ENCODE measurements at places on chromosomes 13 and 19. TPM values are rescaled to one million over a fixed set of nuclear protein-coding genes. Genes with fewer than 3 reads are reported as not detected.

DNA sequence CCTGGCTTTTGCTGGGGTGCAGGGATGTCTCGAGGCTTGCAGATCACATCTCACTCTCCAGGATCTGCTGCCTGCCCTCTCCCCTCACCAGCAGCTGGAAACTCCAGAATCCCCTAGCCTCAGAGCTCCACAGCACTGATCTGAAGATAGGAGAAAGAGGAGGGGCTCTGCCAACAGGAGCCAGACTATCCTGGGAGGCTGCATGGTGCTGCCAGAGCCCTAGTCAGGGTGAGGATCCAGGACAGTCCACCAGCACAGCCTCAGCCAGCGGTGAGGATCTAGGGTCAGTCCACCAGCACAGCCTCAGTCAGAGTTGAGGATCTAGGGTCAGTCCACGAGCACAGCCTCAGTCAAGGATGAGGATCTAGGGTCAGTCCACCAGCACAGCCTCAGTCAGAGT is 65.2 kb downstream of the RAB20 start:
- no peak for DNase-seq

GRCh38 chr13:85666356-85666755 is 132.9 kb downstream of the SLITRK6 start:
- no peak for DNase-seq

GRCh38 chr19:1269478-1270212 is 513 bp downstream of the CIRBP start:
- peak; percentile 91 for DNase-seq

- no peak for DNase-seq
Observed at GRCh38 chr19:35442091-35442490, 6.0 kb upstream of the FFAR2 start.

The AXL gene
- 6.2 TPM for total RNA-seq

The CERS4 gene
- total RNA-seq, result 2.9 TPM

The ZIC5 gene
- 0.10 TPM for total RNA-seq

GRCh38 chr13:113550453-113550852 is 34.1 kb upstream of the TFDP1 start:
- peak; percentile 6 for DNase-seq

DNA sequence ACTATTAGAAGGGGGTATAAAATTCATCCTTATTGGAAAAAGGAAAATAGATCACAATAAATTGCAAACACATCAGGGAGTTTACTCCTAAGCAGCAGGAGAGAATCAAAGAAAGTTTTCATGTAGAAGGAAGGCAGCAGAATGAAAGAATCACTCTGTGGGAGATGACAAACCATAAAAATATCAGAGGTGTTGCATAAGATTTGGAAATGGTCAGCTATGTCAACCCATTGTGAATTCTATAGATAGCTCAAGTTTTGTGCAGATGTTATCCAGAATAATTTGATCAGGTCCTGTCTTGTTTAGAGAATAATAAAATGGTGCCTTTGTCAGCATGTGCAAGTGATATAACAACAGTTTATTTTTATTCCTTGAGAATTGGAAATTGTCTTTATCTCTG is 622.4 kb downstream of the DCT start:
- no peak for DNase-seq

The MEF2B gene
- 3.9 TPM for total RNA-seq

GRCh38 chr13:26531742-26532141 is 25.7 kb upstream of the WASF3 start:
- no peak for DNase-seq

GRCh38 chr13:94346261-94347019 is 133.0 kb downstream of the DCT start:
- DNase-seq, result no peak

DNA sequence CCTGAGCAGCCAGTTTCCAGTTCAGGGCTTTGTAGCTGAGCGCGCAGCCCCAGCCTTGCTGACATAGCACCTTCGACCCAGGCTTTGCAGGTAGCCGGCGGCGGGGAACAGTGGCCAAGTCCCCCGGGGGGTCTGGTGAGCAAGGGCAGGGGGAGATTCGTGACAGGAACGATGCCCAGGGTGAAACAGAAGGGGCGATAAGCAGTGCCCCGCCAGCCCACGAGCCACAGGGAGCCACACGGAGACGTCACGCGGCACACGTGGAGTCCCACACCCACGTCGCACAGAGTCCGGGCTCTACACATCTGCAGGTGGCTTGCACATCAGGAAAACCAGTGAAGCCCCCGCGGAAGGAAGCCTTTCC is 127.2 kb downstream of the SOX1 start:
- DNase-seq, result no peak

GRCh38 chr13:73903561-73903960 is 230.6 kb downstream of the KLF12 start:
- DNase-seq, result no peak

DNA sequence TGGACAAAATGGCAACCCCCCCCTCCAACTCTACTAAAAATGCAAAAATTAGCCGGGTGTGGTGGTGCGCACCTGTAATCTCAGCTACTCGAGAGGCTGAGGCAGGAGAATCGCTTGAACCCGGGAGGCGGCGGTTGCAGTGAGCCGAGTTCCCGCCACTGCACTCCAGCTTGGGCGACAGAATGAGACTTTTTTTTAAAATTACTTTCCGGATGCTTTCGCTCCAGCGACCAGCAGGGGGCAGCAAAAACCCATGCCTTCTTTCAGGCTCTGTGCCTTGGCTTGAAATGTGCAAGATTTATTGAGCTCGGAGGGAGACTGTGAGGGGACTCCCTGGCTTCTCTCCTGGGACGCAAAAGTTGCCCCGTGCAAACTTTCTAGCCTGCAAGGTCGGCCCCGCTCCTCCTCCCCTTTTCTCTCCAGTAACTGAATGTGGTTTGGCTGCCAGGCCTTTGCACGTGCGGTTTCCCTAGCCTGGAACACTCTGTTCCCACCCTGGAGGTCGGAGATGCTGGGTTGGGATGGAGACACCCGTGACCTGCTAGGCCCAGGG is 61.4 kb upstream of the NFIC start:
- peak; percentile 83 for DNase-seq

The FXYD3 gene
- 2,836 TPM for total RNA-seq

The RAB3A gene
- 3.5 TPM for total RNA-seq

The RFPL4A gene
- total RNA-seq, result not detected

DNA sequence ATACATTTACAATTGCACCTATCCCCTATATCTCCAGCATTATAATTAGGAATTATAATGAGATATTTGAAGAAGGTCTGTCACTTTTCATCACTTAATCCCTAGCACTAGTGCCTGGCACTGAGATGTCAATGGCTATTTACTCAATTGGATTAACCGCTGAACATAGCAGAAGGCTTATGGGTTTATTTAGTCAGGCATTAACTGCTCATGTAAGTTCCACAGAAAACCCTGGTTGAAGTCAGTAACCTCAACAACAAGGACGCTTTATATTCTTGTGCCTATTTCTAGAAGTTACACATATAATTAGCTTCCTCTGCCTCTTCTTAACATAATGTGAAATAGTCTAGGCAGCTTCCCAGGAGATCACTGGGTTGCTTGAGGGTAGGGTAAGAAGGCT is 107.5 kb upstream of the POSTN start:
- no peak for DNase-seq

GRCh38 chr13:112447306-112447705 is 71.2 kb downstream of the SPACA7 start:
- DNase-seq, result peak; percentile 3

The FARSA gene
- total RNA-seq, result 111 TPM

- DNase-seq, result no peak
Observed at GRCh38 chr19:50419022-50419579, 363 bp downstream of the SPIB start.

DNA sequence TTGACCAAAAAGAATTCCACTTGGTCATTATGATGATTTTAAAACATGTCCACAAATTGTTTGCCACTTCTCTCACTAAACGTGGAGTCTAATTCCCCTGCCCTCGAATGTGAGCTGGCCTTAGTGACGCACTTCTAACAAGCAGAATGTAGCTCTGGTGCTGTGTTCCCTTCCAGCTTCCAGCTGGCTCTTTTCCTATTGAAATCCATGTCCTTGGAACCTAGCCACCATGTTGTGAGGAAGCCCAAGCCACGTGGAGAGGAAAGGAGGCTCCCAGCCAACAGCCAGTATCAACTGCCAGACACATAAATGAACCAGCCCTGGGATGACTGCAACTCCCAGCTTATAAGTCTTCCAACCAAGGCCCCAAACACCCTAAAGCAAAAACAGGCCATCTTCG is 23.6 kb upstream of the CEBPA start:
- DNase-seq, result no peak

DNA sequence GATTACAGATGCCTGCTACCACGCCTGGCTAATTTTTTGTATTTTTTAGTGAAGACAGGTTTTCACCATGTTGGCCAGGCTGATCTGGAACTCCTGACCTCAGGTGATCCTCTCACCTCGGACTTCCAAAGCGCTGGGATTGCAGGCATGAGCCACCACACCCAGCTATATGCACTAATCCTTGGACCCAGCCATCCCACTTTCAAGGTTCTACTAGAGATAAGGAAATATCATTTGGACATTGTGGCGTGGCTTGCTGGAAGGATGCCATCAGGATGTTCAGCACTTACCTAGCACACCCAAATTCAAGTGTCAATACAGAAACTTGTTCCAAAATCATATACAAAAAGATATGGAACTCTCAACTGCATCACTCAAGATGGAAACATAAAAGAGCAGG is 136.4 kb downstream of the ABCC4 start:
- DNase-seq, result peak; percentile 76

GRCh38 chr19:48461651-48461981 is 6.2 kb downstream of the KCNJ14 start:
- no peak for DNase-seq

The DLL3 gene
- not detected for total RNA-seq

DNA sequence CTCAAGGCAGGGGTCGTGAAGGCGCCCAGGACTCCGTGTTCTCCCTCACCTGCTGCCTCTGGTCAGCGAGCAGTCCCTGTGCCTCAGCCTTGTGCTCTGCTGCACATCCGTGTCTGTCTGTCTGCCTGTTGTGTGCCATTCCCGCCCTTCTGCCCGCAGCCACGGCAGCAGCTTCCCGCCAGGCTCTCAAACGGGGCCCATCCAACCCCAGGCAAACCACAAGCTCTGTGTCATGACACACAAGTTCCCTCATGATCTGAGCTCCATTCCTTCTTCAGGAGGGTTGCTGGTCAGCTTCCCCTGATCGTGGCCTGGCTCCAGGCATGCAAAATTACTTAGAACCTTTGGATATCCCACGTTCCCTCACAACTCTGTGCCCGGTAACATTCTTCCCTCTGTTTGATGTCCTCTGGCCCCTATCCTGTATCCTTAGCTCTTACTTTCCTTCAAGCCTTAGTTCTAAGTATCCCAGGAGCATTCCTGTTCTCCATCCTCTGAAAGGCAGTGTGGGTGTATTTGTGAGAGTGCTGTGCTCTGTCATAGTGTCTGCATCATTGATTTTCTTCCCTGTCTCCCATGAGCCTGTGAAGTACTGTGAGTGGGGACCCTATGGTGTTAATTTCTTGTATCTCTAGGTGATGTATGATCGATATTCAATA is 3.2 kb downstream of the GPR183 start:
- no peak for DNase-seq

The GARRE1 gene
- 26.7 TPM for total RNA-seq

The ANKRD24 gene
- 0.35 TPM for total RNA-seq

Data from colonic mucosa (tissue), 4 donors.